ENCODE measurements at places on chromosomes 2 and 18.
A peak's percentile ranks its signal among the peaks of the same experiment; 100 is the strongest.

DNA sequence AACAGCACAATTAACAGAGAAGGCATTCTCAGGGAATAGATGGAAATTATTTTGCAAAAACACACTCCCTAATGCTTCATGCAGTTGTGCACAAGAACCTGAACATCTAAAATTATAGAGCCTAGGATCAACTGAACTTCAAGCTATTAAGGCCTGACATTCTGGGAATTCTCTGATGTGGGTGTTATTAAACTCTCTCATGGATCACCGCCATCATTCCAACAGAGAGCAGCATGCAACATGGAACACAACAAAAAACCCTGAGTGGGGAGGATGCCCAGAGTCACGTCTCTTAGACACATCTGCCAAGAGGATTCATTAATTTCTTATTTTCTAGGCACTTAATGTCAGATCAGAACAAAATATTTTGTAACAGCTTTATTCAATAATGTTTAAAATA, 543.8 kb downstream of the ERBB4 start:
- no peak for DNase-seq
- H3K4me1 ChIP-seq = no peaks in the 10 kb centered on the region
- no peaks in the 10 kb centered on the region for H3K27me3 ChIP-seq
- no peak overlapping the region for H3K4me3 ChIP-seq
- H3K36me3 ChIP-seq = no peaks in the 10 kb centered on the region
- H3K27ac ChIP-seq = no peak overlapping the region

GRCh38 chr2:49754381-49754780, 600.1 kb upstream of the FSHR start:
- H3K36me3 ChIP-seq = no peaks in the 10 kb centered on the region
- no peaks in the 10 kb centered on the region for H3K27me3 ChIP-seq
- no peak overlapping the region for H3K27ac ChIP-seq
- no peak overlapping the region for H3K4me3 ChIP-seq

GRCh38 chr18:36613810-36614209, 215.0 kb downstream of the TPGS2 start:
- no peak for DNase-seq

GRCh38 chr2:49306925-49307324, 152.6 kb upstream of the FSHR start:
- DNase-seq = no peak
- H3K27ac ChIP-seq = no peak overlapping the region
- no peak overlapping the region for H3K4me3 ChIP-seq

DNA sequence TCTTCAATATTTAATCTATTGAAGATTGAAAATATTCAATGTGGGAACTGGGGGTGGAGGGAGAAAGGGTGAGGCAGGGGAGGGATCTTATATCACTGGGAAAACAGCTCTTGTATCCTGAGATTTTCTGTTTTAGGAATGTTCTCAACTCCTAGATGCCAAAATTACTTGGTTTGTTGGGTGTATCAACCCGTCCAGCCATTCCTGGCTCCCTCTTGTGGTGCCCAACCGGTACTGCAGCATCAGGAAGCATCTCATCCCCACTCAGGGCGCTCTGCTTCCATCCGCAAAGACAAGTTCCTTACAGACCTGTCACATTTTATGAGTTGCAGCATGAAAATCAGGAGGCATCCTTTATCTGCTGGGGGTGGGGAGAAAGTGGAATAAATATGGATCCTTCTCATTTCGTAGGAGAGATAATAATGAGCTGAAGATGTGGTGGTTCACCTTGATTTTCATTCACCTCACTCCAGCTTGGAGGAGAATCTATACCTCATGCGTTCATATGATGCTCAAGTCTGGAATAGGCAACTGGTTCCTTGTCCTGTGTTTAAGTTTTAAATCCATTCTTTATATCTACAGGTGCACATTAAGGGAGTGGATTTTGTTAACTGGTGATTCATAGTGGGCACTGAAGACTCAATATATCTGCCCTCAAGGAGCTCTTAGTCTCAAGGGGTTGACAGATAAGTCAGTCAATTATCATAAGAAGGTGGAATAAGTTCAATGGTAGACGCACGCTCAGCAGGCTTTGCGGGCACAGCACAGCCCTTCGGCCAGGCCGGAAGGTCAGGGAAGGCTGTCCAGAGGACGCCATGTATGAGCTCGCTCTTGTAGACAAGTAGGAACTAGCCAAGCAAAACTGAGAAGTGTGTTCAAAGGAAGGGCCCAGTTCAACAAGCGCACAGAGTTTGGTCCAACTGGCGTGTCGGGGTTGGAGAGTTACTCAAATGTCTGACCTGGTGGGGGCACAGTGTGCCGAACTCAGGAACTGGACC, 127.3 kb downstream of the RNF144A start:
- DNase-seq = peak; percentile 67
- no peaks in the 10 kb centered on the region for H3K27me3 ChIP-seq
- H3K4me3 ChIP-seq = no peak overlapping the region

GRCh38 chr2:177392373-177393202, at the start of gene AGPS:
Gene AGPS (plus strand): TSS chr2:177392773. CDS start chr2:177392790, 17 bp downstream.
- DNase-seq = peak; percentile 79
- no peaks in the 10 kb centered on the region for H3K36me3 ChIP-seq
- peak within 1 kb of the TSS; percentile 75 for H3K27ac ChIP-seq
- peaks cover 28% of the 10 kb centered on the region for H3K4me1 ChIP-seq
